ENCODE measurements at places on chromosomes 12 and 14.
A peak's percentile ranks its signal among the peaks of the same experiment; 100 is the strongest.

DNA sequence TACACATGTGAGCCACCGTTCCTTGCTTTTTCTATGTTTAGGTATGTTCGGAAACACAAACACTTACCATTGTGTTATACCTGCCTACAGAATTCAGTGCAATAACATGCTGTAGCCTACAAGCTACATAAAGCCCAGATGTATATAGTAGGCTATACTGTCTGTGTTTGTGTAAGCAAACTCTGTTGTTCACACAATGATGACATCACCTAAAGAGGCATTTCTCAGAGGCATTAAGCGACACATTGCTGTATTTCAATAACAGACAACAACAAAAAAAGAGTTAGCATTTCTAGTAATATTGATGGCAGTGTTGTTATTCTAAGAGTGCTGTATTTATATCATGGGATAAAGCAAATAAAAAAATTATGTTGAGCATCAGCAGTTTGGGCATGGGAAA, 70.2 kb downstream of the MED13L start:
- DNase-seq, result no peak

GRCh38 chr12:125455556-125455955, 390.3 kb downstream of the AACS start:
- no peak for DNase-seq

GRCh38 chr14:79749065-79749464, 462.2 kb downstream of the DIO2 start:
- DNase-seq, result no peak

DNA sequence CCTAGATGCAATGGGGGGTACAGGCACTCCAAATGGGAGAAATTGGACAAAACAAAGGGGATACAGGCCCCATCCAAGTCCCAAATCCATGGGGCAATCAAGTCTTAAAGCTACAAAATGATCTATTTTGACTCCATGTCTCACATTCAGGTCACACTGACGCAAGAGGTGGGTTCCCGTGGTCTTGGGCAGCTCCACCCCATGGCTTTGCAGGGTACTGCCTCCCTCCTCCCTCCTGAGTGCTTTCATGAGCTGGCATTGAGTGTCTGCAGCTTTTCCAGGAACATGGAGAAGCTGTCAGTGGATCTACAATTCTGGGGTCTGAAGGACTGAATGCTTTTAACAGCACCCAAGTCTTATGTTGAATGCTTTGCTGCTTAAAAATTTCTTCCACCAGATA, 274.5 kb upstream of the LRIG3 start:
- DNase-seq, result no peak

DNA sequence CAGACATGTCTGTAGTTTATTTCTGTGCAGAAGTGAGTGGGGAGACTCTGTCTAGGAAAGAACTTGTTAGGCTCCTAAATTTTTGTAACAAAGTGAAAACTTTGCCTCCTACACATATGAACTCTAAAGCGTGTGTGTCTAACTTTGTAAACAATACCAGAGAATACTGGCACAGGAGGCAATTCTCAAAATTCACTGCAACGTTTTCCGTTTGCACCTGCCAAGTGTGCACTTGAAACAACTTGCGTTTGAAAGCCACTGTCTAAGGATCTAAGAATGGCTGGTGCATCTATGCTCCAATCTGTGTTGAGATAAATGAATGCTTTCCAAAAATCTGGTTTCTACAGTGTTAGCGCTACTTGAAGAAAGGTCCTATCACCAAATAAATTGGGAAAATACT, 15.3 kb downstream of the GRIP1 start:
- no peak for DNase-seq

GRCh38 chr12:30357766-30358490, 337.7 kb downstream of the IPO8 start:
- no peak for DNase-seq

DNA sequence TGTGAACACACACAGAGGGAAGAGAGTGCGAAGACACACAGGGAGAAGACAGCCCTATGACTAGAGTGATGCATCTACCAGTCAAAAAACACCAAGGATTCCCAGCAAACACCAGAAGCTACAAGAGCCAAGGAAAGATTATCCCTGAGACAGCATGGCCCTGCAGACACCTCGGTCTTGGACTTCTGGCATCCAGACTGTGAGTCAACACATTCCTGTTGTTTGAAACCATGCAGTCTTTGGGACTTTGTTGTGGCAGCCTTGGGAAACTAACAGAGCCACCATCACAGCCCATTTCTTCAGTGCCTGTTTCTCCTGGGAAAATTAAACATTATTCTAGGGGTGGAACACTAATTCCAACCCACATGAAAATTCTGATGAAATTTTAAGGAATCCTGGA, 220.6 kb downstream of the GXYLT1 start:
- peak; percentile 89 for DNase-seq

DNA sequence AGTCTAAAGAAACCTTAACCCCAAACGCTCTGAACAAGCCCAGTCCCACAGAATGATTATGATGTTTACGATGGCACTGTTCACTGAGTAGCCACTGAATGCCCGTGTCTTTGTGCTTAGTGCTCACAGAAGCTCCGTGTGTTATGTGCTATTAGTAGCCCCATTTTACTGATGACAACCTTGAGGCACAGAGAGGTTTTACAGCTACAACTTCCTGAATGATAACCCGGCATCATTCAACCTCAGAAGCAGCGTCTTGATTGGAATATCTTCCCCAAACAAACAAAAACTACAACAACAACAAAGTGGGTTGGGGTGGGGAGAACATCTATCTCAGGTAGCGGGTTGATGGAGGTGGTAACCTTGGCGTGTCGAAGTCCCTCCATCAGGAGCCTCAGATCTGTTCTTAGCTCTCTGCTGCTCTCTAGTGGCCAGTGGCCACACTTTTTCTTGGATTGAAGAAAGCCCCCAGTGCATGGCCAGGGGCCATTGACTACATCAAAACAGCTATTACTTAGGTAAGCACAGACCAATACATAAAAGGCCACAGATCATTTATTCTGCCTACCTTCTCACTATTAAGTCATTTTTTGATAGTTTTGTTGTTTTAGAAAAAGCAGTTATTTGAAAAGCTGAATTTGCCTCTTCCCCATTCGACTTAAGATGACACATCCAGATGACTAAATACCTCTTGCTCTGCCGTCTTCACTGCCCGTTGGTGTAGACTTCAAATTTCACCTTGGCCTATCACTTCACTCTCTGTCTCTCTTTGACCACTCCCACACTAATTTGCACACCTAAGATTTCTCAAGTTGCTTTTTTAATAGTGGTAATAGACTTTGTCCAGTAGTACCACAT, 376.9 kb downstream of the GALC start:
- peak; percentile 80 for DNase-seq

GRCh38 chr12:131687346-131688125, 23.4 kb upstream of the SFSWAP start:
- peak; percentile 53 for DNase-seq

DNA sequence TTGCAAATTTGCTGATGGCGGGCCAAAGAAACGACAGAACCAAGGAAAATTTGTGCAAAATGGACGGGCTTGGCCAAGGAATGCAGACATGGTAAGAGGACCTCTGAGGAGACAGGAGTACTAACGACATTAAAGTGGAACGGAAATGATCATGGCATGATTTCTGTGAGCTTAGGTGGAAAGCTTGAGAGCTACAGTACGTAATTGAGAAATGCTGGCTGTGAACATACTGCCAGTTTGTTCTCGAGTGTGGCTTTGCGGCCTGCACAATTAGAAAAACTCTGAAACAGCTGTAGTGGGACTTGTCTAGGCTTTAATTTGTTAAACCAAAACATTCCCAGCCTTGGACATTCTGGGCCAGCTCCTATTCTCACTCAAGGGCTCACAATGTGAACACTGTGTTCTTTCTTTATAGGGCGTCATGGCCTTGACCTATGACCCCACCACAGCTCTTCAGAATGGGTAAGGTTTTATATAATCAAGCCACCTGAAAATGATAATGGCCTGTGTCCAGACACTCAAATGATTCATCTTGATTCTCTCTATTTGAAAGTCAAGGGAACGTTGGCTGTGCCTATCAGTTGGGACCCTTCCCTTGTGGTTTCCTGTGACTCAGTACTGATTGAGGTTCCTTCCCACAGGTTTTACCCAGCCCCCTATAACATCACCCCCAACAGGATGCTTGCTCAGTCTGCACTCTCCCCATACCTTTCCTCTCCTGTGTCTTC, 48.5 kb downstream of the BAZ2A start:
- DNase-seq, result peak; percentile 72

GRCh38 chr14:91342206-91342760, 75.3 kb downstream of the CCDC88C start:
- DNase-seq, result no peak

DNA sequence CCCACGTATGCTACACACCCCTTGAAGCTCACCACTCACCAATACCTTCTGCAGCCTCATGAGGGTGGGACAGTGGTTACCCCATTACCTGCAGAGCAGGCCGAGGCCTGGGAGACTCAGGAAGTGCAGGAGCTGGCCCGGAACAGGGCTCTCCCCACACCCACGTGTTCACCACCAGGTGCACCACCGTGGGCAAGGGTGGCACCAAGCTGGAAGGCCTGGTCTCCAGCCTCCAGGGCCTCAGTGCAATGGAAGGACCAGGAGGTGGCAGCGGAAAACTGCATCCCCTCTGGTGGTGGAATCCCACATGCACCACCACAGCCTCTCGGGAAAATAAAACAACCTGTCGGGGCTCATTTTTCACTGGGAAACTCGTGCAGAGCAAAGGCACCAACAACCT, 36.4 kb downstream of the ITPK1 start:
- DNase-seq, result no peak

DNA sequence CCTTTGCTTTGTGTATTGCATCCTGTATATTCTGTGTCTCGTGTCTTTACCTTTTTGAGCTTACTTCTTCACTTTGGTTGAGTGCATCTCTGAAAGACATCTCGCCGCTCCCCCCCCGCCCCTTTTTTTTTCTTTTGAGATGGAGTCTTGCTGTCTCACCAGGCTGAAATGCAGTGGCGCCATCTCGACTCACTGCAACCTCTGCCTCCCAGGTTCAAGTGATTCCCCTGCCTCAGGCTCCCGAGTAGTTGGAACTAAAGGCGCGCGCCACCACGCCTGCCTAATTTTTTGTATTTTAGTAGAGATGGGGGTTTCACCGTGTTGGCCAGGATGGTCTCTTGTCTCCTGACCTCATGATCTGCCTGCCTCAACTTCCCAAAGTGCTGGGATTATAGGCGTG, 49.9 kb downstream of the DIP2B start:
- no peak for DNase-seq

DNA sequence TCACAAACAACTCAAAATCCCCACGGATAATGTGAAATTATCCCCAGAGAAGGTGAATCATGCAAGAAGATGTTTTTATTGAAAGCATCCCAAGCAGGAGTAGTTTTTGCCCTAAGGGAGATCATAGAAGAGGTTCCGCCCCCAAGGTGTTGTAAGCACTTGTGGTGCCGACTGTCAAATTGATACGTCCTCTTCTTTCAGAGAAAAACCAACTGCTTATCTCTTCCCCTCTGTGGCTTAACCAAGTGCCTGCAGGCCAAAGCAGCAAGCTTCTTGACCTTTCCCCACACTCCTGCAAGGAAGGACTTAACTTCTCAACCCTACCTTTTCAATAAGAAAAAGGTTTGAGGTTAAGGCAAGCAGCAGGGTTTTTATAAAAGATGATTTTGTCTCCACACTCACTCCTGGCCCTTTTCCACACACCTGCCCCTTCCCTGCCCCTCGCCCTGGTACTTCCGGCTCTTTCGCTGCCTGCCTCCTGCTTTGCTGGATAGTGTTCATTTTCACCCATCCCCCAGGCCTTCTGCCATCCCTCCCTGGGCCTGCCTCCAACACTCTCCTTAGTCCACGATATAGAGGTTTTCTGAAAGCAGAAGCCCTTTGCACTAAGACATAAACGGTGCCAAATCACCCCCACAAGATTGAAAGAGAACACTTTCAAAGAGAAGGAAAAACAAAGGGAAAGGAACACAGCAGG, 114.5 kb downstream of the EGLN3 start:
- DNase-seq, result no peak

DNA sequence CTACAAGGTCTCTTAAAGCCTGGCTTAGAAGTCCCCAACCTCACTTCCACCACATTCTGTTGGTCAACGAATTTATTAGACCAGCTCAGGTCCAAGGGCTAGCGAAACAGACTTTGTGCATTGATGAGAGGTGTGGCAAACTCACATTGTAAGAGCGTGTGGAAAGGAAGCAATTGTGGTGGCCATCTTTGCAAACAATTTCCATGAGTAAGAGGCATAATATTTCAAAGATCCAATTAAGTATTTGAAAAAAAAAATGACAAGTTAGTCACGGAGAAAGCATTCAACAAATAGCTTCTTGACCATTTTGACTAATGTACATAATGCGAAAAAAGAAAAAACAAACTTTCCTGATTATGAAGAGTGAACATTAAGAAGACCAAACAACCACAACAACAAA, 7.4 kb downstream of the NR1H4 start:
- no peak for DNase-seq

DNA sequence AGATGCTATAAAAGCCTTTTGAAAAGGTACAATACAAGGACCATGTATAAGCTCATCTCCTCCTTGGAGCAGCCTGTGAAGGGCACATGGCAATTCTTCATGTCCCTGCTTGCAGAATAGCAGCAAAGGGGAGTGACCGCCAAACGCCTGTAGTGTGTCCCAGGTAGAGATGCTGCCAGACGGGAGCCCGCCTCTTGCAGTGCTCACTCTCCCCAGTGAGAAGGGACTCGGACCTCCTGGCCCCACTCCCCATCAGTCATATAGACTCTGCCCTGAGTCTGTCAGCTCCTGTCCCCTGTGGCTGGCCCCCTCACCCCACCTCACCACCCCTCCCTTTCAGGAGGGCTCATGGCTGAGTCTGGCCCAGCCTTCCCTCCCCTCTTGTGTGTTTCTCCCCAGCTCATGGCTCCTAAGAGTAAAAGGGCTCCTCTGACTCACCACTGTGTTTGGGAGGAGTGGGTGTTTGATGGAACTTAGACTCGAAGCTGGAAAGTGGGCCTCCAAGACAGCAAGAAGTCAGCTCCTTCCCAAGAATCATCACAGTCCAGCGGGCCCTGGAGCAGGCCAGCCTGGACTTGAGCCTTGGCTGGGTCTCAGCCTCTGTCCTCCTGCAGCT, 40.9 kb downstream of the DEGS2 start:
- DNase-seq, result no peak

GRCh38 chr14:38210587-38211216, 3.0 kb downstream of the SSTR1 start:
- peak; percentile 73 for DNase-seq

GRCh38 chr12:45124485-45125155, 73.7 kb upstream of the DBX2 start:
- no peak for DNase-seq

- DNase-seq, result no peak
Measured at GRCh38 chr12:105321125-105321524, 9.4 kb upstream of the C12orf75 start.

All from islet precursor cell (in vitro differentiated cells).